ENCODE measurements at places on chromosomes 13 and 19.

DNA sequence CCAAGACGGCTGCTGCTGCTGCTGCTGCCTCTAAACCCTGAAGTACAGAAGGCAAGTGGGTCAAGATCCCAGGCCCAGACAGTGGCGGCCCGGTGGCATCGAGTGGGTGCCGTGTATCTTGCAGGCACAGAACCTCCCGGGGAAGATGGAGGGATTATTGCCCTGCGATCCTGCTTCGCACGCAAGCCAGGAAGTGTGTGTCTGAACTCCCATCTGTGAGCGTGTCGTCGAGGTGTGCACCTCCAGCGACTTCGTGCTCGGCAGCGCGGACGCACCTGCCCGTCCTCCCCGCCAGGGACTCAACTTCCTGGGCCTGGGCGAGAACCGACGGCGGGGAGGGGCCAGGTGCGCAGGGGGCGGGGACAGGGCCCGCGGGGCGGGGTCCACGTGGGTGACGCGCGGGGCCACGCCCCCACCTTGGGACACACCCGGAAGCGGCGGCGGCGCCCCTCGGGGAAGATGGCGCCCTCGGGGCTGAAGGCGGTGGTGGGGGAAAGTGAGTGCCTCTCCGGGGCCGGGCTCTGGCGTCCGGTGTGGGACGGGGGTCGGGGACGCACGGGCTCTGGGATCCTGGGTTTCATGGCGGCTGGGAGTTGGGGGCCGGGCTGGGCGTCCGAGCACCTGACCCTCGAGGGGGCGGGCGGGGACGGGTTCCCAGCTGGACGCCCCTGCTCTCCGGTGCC, at the start of gene STXBP2:
TSS of gene STXBP2 (plus strand) at position 420 of the 683 bp plus-strand sequence. CDS start at position 460, 40 bp downstream.
- DNase-seq: peak; percentile 91

- no peak for DNase-seq
These were observed 889 bp downstream of the GTF2F2 start for GRCh38 chr13:45120967-45121831.

DNA sequence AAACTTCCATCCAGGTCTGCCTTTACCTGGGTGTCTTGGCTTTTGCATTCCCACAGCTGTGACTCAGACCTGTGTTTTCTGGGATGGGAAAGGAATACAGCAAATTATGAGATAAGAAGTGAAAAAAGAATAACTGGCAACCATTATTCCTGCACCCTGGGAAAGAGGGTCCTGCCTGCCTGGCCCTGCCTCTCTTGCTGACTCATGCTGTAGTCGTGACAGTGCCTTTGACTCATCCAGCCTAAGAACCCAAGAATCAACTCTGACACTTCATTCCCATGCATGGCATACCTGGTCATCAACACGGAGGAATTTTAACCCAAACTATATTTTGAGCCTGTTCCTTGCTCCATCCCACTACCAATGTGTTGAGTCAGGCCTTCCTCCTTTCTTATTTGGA, 185.4 kb upstream of the SERP2 start:
- no peak for DNase-seq

DNA sequence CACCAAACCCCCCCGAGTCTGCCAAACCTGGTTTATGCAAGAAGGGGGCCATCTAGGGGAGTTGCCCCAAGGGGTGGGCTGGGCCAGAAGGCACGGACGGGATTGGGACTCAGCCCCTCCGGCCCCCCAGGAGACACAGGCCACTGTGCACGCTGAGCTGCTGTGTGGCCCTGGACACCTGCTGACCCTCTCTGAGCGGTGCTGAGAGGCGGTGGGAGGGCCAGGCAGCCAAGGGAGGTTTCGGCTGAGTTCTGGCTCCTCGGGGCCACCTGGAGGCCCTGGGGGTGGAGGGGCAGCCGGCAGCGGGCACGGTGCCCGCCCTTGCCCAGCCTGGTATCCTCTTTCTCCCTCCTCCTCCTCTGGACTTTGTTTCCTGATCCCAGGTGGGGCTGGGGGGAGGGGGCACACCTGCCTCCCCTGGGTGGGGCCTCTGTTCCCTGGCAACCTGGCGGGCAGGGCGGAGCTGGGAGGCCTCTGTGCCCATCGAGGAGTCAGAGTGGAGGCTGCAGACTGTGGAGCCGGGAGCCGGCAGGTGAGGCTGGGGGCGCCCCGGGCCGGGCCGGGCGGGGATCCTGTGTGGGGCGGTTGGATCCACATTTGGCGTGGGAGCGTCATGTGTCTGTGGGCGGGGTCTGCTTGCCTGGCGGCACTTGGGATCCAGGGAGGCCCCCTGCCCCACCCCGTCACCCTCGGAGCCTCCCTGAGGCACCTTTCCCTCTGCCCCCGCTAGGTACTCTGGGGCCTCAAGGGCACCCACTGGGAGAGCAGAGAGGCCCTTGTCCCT, at the start of gene MISP:
TSS of gene MISP (plus strand) at position 473 of the 784 bp plus-strand sequence. CDS start 5,835 bp downstream, outside the sequence.
- DNase-seq: no peak

DNA sequence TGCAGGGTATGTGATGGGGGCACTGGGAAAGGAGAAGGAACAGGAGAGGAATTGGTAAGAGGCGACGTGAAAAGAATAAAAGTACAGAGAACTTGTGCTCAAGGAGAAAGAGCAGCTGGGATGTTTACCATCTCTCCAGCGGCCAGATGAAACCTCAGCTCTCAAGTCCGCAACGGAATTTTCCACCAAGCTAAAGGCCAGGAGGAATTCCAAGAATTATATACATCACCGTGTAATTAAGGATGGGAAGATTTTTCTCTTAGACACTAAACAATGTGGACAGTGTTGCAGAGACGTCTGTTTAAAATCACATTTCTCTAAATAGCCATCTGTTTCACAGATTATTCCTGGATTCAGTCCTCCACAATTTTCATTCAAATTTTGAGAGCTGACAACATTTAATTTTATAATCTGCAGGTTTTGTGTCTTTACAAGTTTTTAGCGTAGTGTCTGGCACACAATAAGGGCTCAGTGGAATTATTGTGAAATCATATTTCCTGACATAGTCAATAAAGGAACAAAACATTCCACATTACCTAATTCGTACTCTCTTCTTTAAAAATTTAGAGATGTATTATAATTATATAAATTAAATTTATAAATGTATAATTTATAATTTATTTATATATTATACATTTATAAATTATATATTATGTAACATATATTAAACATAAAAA, 23.0 kb upstream of the USP29 start:
- no peak for DNase-seq

DNA sequence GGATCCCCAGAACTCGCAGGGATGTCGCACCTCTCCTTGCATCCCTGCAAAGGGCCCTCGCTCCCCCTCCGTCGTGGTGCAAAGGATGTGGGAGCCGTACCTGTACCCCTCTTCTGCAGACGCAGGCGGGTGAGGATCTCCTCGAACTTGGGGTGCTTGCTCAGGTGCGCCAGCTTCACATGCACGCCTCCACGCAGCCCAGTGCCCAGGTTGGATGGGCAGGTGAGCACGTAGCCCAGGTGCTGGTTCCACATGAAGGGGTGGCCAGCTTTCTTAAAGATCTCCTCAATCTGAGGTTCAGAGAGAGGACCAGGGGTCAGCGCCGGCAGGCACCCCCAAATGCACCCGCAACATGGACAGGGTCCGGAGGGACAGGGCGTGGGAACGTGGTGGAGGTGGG, 15.3 kb downstream of the CKM start:
- DNase-seq: no peak

DNA sequence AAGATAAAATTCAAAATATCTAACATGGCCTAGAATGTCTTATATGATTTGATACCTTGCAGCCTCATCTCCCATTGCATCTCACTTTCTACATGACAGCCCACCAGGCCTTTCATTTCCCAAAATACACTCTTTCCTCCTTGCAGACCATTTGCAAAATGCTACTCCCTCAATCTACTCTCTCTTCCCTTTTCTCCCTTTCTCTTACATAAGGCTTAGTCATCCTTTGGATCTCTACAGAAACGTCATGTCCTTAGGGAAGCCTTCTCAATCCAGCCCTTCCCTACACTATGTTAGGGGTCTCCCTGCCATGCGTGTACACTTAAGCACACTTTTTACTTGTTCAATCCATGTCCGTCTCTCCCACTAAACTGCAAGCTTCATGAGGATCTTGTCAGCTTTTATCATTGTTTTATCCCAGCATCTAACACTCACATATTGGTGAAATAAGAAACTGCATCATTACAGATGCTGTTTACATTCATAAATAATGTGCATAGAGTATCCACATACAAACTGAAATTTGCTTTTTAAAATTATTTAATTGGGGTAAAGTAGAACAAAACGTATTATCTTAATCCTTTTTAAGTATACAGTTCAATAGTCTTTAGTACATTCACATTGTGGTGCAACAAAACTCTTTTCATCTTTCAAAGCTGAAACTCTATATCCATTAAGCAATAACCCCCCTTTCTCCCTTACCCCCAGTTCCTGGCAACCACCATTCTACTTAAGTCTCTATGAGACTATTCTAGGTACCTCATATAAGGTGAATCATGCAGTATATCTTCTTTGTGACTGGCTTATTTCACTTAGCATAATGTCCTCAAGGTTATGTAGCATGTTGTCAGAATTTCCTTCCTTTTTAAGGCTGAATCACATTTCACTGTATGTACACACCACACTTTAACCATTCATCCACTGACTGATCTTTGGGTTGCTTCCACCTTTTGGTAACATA, 11.5 kb upstream of the WBP4 start:
- no peak for DNase-seq

GRCh38 chr19:18418483-18419194, 559 bp upstream of the SSBP4 start:
- no peak for DNase-seq

- DNase-seq: no peak
These were observed 454.5 kb downstream of the IRS2 start for GRCh38 chr13:109331898-109332297.

Data from activated CD4-positive, alpha-beta T cell treated with anti-CD3 and anti-CD28 coated beads, Interleukin-2, amount 10 ng/mL, durations not matched to agents 7 days and 5 days (primary cell).